Stimulated activated CD4-positive, alpha-beta T cell treated with anti-CD3 and anti-CD28 coated beads, Interleukin-4, amount 100 ng/mL, for 1 hour (primary cell): ENCODE measurements at places on chromosomes 13 and 19.

- no peak for DNase-seq
Measured at GRCh38 chr13:87671753-87672605, 808 bp downstream of the SLITRK5 start.

- DNase-seq: no peak
Measured at GRCh38 chr13:99191336-99191899, 9.2 kb upstream of the UBAC2 start.

GRCh38 chr13:63632321-63632720 is 2216.7 kb upstream of the PCDH20 start:
- no peak for DNase-seq

DNA sequence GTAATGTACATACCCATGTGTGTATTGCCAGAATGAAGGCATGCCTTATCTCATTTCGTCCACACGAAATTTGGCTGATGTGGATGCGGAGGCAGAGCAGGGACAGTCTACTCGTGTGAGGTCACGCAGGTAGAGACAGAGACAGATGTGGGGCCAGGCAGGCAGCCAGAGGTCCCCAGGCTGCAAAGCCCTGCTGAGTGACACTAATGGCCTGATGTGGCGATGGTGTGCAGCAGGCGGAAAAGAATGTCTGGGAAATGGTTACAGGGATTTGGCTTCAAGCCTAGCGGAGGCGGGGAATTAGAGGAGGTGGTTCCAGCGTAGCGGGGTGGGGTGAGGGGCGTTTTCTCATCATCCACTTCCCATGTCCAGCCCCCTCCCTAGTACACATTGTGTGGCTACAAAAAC is 4.2 kb upstream of the IZUMO2 start:
- DNase-seq: no peak

GRCh38 chr19:6532244-6532999 is 1.6 kb downstream of the TNFSF9 start:
- DNase-seq: no peak
